Stimulated activated CD8-positive, alpha-beta memory T cell treated with anti-CD3 and anti-CD28 coated beads, Interleukin-4, amount 100 ng/mL, for 1 hour (primary cell): ENCODE measurements at places on chromosomes 3 and 15.

- no peak for DNase-seq
Observed at GRCh38 chr3:46935989-46936558, 40.5 kb downstream of the CCDC12 start.

- no peak for DNase-seq
Observed at GRCh38 chr3:156460206-156460611, 94.7 kb downstream of the SSR3 start.

DNA sequence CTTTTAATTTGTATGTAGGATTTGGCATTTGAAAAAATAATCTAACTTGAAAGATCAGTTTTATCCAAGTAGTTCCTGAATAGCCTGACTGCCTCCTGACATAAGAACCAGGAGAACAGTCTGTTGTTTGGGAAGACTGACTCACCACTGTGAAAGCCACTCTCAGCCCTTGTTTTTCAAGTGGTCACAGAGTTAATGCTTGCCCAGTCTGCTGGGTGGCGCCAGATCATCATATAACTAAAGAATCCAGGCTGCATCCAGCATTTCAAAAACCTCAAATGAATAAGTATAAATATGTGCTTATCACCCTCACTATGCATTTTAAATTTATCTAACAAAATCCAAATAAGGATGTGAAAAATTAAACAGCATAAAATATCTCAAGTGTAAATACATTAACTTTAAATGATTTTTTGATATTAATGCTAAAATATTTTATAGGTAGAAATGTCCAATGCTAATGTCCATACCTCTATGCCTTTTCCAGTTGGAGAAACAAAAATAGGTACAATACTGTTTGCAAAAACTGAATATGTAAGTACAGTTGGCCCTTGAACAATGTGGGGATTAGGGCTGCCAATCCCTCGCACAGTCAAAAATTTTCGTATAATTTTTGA is 26.9 kb upstream of the ZBBX start:
- no peak for DNase-seq

DNA sequence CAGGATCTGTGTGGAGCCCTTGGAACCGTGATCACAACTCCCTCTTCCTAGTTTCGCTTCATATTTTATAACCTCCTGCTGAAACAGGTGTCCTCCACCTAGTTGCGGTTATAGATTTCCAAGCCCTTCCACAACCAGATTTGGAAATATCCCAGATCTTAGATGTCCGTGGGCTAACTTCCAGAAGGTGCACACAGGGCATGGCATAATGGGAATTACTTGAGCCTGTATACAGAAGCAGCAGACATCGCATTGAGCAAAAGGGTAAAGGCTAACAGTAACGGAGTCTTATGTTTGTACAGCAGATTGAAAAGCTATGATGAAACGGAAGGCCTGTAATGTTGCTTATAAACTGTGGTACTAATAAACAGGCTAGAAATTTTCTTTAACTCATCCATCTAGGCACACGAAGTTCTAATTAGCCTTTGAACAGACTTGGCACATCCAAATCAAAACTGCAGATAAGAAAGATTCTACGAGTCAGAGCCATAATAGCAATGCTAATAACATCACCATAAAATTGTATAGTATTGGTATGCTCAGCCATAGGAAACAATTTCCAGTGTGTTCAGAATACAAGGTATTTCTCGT is 1.2 kb upstream of the USF3 start:
- DNase-seq: no peak

DNA sequence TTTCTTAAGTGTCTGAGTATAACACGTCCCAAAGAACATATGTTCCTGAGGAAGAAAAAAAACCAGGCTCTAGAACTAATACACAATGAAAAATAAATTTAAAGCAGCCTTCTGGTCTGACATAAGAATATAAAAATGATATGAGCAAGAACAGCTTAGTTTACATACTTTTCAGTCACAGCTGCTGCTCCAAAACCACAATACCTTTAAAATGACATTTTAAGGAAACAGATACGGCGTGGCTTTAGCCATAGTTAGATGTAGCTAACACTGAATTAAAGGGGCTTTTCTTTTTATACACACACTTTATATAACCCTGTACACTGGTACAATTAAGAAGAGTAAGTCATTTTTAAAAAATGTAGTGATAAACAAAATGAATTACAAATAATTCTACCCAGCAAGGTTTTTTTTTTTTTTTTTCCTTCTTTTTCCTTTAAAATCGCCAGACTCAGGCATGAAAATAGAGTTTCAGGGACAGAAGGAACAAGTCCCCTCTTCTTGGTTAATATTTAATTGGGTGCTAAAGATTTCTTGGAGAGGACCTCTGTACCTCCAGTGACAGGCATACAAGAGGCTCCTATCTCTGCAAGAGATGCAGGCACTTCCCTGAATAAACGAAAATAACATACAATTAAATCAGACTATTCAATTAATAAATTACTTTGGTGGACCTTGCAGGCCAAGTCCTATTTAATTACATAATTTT is 265.6 kb downstream of the FOXP1 start:
- no peak for DNase-seq
